Thoracic aorta (tissue), 2 donors: ENCODE measurements at places on chromosomes 5 and 9. TPM values are rescaled to one million over a fixed set of nuclear protein-coding genes. Genes with fewer than 3 reads are reported as not detected.

- DNase-seq, result no peak
Measured at GRCh38 chr5:18811661-18812060, 1176.3 kb downstream of the CDH18 start.

The FREM1 gene
- 9.9 TPM for total RNA-seq

The PDGFRB gene
- 362 TPM for total RNA-seq

DNA sequence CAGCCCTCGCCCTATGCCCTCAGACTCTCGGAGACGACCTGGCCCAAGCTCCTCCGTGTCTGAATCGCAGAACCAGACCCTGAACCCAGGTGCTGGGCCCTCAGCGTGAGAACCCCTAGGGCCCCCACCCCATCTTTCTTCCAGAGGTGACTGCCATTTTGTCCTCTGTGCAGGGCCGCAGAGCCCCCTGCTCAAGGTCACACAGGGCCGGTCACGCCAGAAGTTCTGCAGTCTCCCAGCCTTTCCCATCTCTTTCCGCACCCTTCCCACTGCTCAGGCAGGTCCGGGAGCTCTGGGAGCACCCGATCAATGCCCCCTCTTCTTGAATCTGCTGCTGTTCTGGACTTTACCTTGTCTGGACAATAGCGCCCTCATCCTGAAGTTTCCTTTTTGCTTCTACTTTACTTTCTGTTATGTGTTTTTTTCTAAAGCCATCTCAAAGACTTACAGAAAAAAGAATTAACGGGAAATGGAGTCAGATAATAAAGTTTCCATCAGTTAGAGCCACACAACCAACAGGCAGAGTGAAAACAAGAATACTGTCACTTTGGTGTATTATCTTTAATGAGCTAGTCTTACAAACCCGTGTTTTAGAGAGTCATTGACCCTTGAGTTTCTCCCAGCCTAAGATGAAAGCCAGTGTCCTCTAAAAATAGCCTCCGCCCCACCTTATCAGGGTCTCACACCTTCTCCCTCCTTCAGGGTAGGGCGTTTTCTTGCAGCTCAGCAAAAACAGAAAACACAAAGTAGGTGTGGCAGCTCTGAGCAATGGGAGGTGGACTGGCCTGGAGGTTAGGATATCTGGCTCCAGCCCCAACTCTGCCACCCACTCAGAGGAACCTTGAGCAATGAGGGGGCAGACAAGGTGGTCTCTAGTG is 1.8 kb downstream of the TMOD1 start:
- no peak for DNase-seq

The PTGR1 gene
- total RNA-seq, result 34.4 TPM

- no peak for DNase-seq
Measured at GRCh38 chr5:151384106-151384505, 36.7 kb upstream of the SLC36A2 start.

The CTXN3 gene
- not detected for total RNA-seq

The PDLIM4 gene
- 81.0 TPM for total RNA-seq
